EL (cell line): ENCODE measurements at places on chromosomes 1 and 21.
A peak's percentile ranks its signal among the peaks of the same experiment; 100 is the strongest.

- DNase-seq: no peak
Measured at GRCh38 chr1:216779686-216780085, 56.5 kb upstream of the ESRRG start.

DNA sequence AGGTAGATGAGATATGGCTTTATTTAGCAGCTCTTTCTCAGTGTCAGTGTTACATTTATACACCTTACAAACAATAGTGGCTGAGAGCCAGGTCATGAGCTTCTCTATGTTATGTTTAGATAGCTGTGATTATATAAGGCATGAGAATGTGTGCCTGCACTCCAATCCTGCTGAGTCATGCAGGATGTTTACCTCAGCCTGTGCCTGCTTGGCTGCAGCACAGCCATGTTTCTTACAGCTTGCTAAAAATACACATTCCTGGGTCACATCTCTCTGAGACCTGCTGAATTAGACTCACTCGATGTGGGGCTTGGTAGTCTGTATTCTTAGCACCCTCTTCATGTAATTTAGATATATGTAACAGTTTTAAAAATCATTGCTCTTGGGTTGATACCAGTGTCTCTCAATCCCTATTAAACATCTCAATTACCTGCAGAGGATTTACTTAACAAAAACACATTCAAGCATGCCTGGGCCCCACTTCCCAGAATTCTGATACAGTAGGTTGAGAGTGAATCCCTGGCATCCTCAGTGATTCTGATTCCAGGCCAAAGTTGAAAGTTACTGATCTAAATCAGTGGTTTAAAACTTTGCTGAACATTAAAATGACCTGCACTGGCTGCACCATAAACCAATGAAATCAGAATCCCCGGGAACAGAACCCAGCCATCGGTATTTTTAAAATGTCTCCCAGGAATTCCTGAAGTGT lies 107.5 kb downstream of the GDAP2 start:
- peak; percentile 94 for DNase-seq

DNA sequence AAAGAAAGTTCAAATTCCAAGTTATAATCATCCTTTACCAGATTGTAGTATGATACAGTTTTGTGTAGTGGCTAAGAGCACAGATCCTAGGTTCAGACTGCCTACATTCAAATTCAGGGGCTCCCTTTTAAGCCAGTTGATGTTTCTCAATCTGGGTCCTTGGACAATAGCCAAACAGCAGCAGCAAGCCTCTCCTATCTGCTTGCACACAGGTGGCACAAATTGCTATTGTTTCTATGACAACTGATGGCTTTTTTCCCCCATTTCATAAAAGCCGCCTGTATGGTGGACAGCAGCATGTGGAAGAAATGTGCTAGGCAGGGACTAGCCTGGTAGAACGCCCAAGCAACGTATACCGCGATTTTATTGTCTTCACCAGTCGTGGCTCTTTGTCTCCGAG lies 76.5 kb downstream of the S1PR1 start:
- DNase-seq: no peak

GRCh38 chr1:114040273-114041015 lies 61.2 kb downstream of the OLFML3 start:
- no peak for DNase-seq

DNA sequence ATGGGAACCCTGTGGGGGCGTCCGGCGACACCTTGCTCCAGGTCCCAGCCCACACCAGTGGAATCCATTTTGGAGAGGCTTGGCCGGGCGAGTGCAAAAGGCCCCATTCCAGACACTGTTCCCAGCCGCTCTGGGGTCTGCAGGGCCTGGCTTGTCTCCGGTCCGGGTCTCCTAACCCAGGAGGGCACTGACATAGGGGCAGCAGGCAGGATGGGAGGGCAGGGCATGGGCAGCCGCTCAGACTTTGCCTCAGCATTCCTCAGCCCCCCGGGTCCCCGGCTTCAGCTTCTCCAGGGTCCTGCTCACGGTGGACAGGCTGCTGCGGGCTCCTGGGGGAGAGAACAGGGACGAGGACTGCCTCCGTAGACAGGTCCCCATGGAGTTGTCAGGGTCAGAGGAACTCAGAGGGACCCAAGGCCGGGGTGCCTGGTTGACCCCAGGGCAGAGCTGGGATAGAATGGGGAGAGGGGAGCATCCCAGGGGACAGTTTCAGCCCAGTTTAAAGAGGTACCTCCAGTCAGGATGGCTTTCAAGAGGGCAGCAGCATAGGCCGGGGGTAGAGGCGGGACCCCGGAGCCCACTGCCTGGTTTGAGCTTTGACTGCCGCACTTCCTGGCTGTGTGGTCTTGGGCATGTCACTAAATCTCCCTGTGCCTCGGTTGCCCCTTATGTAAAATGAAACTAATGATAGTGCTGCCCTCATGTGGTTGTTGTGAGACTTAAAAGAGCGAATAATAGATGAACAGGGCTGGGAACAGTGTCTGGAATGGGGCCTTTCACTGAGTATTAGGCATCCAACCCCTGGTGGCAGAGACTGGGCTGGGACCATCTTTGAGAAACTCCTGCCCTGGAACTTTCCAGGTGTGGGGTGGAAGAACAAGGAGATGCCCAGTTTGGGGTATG lies 3.7 kb downstream of the KNCN start:
- peak; percentile 66 for DNase-seq

DNA sequence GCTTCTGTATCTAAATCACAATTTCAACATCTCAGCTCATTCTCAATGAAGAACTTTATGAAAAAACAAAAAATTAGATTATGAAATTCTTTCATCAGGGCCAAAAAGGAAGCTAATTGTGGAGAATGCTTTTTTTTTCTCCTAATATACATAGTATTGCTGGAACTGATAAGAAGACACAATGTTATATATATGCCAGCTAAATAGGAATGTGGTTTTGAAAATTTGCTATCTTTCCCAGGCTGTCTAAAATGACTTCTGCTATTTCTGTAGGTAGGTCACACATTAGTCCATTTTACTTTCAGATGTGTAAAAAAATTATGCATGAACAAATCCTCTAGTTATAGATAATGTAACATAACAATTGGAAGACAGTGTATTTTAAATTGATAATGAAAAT lies 732.9 kb downstream of the RWDD3 start:
- DNase-seq: no peak

DNA sequence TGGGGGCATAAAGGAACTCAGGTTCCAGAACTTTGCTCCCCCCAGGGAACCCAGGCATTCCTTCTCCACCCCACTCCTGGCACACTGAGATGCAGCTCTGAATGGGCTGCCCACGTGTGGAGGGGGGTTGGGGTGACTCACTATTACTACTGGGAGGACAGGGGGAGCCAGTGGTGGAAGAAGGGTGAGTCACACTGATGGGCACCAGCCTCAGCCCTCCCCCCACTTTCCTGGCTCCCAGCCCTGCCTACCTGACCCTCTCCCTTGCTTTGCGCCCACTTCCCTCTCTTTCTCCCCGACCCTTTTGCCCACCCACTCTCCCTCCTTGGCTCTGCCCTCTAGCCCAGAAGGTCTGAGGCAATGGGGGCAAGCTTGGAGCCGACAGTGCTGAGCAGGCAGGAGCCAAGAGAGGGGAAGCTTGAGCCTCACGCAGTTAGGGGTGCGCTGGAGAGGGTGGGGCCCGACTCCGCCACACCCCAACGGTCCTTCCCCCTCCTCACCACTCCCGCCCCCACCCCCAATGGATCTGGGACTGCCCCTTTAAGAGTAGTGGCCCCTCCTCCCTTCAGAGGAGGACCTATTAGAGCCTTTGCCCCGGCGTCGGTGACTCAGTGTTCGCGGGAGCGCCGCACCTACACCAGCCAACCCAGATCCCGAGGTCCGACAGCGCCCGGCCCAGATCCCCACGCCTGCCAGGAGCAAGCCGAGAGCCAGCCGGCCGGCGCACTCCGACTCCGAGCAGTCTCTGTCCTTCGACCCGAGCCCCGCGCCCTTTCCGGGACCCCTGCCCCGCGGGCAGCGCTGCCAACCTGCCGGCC lies at the start of gene LMNA:
LMNA (plus strand) TSS at position 611 of the 818 bp plus-strand sequence. CDS start 208 bp downstream, outside the sequence.
- DNase-seq: peak; percentile 98

GRCh38 chr1:85581802-85582686 lies 1.5 kb downstream of the CCN1 start:
- DNase-seq: peak; percentile 75

DNA sequence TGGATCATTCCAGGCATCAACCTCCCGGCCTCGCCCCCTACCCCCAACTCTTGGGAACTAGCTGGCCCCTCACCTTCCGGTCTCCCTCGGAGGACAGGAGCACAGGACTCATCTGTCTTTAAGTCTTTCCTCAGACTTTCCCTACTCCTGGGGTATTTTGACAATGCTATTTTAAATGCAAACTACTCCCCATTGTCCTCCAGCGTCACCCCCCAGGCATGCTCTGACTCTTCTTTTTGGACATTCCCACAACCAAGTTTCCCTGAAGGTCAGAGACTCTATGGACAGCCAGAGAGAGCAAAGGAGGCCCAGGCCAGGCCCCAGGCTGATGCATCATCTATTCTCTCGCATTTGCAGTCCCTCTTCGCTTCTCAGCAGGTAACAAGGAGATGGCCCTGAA lies 424.3 kb downstream of the PCP4 start:
- no peak for DNase-seq

DNA sequence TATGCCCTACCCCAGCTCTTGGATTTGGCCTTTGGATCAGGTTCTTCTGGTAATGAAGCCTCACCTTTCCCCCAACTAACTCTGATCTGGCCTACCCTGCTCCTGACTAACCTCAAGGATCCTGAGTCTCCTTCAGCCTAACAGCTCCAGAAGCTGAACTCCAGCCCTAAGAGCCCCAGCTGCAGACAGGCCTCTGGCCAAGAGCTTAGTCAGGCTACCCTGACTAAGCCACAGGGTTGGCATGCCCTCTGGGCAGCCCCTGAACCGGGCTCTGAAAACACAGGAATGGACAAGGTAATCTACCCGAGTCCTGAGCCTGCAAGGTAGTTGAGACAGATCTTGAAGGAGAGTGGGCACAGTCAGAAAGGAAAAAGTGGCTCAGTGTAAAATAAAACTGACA lies 29.4 kb downstream of the COA7 start:
- peak; percentile 63 for DNase-seq

GRCh38 chr1:44067266-44068250 lies 36.3 kb upstream of the SLC6A9 start:
- DNase-seq: no peak

DNA sequence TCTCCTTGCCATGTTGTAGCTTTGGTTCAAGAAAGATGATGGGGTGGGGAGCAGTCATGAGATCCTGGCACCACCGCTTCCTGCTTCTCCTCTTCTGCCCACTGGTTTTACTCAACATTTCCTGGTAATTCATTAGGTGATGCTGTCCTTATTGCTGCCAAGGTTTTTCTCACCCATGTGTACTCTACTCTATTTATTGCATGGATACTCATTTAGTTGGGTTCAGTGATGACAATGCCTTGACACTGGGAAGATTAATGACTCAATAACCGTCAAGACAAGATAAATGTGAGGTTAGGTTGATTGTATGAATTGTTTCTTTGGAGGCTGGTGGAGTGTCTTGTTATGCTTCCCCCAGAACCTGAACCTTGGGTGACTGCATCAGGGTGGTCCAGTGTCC lies 484.2 kb downstream of the SIPA1L2 start:
- DNase-seq: no peak

DNA sequence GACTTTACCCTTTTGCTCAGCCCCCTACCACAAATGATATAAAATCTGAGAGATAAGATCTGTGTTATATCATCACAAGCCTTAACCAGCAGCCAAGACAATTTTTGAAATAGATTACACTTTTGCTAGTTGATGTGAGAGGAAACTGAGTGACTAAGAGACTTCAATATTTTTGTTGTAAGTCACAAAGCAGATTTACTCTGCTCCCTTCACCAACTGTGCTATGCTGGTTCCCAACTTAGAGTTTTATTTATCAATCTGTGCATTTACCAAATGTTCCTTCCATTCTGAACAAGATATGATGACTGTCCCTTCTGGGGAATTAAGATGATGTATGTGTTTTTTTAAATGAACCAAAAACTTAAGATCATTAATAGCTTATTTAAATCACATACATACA lies 12.1 kb upstream of the GRIK1 start:
- no peak for DNase-seq

DNA sequence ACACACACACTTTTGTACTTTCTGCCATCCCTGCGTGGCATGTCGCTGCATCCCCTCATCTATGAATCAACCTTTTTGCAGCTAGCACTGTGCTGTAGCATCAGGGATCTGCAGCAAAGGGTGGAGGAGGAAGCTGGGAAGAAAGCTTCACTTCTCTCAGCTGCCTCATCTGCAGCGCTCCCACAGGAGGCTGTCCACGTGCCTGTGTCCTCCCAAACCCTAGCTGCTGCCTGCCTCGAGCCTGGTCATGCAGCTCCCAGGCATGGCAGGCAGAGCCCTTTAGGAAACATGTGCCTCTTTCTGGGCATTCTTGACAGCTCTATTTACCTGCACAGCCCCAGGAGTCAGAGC lies 262.1 kb upstream of the SGIP1 start:
- peak; percentile 76 for DNase-seq

DNA sequence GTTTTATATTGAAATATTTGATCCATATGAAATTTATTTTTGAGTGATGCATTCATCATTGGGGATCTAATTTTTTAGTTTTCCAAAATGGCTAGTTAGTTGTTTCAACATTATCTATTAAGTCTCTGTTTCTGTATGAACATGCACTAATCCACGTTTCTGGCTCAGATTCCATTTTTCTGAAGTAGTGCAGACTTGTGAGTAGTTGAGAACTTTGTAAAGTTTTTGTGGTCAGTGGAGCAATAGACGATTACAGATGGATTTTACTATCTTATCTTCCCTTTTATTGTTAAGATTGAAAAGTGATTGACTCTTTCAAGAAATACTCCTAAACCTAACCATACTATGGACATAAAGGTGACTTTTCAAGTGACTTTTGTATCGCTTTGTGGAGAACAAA lies 16.7 kb downstream of the SOAT1 start:
- peak; percentile 57 for DNase-seq

DNA sequence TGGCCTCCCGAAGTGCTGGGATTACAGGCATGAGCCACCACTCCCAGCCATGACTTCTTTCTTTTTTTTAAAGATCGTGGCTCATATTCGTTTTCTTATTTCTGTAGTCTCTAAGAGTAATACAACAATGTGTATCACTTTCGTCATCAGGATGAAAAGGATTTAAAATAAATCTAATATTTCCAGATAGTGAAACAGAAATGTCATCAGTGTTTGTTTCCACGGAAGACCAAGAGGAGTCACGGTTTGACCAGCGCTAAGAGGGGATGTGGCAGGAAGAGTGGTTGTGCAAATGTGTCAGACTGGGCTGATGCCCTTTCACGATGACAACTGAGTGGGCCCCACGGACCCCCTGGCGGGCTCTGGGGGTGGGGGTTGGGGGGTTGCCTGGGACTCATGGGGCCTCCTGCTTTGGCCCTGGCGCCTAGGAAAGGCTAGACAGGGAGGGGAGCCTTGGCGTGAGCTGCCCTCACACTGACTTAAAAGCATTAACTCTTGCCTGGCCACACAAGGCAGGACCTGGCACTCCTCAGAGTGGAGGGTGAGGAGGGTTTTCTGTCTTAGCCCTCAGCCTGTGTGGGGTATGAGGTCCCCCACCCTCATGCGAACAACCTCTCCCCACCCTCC lies 8.4 kb downstream of the SOX13 start:
- no peak for DNase-seq

GRCh38 chr1:244046907-244047611 lies 4.0 kb upstream of the ZBTB18 start:
- DNase-seq: peak; percentile 40

- DNase-seq: peak; percentile 80
Measured at GRCh38 chr1:221712198-221712684, 29.6 kb downstream of the DUSP10 start.

- DNase-seq: no peak
Measured at GRCh38 chr1:107531065-107531908, 390.4 kb downstream of the NTNG1 start.
